ENCODE measurements at places on chromosomes 2 and 18.

DNA sequence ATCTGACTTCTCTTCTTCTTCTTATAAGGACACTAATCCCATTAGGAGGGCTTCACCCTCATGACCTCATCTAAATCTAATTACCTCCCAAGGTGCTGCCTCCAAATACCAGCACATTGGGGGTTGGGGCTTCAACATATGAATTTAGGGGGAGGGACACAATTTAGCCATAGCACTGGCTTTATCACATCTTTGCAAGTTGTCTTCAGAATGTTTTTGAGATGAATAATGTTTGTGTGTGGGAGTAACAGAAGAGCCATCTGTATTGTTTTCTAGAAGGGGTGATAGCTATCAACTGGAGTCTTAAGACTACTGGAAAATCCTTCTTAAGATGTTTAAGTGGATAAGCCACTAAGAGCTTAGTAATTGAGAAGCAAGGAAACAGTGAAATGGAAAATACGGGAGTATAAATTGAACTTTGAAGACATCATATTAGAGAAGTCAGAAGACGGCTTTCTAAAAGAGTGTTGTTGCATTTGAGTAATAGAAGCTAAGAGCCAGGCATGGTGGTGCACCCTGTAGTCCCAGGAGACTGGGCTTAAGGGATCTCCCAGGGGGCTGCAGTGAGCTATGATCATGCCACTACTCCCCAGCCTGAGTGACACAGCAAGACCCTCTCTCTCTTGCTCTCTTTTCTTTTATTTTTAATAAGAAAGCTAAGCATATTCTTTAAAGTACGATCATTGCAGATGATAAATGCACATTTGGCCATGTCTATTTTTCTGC lies 32.6 kb upstream of the B3GNT2 start:
- DNase-seq = no peak

- DNase-seq = peak; percentile 5
Observed at GRCh38 chr2:154697418-154698252, 860 bp upstream of the KCNJ3 start.

- no peak for DNase-seq
Observed at GRCh38 chr2:96495982-96496629, 9.1 kb downstream of the NEURL3 start.

- no peak for DNase-seq
Observed at GRCh38 chr2:50785816-50786215, 246.1 kb downstream of the NRXN1 start.

- peak; percentile 56 for DNase-seq
Observed at GRCh38 chr2:202373490-202373889, 2.6 kb upstream of the BMPR2 start.

- DNase-seq = no peak
Observed at GRCh38 chr18:13619505-13620205, 106.7 kb downstream of the FAM210A start.

DNA sequence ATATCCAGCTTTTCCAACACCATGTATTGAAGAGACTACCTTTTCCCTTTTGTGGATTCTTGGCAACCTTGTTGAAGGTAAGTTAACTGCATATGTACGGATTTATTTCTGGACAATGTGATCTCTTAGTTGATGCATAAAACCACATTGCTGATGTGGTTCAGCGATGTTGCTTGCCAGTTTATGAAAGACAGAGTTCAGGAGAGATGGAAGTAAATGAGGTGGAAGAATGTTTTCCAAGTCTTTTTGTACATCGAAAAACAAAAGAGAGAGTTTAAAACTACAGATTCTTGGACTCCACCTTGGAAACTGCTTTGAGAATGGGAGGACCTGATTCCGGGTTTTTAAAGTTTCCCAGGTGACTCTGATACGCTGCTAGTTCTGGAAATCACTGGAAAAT lies 43.8 kb downstream of the MOB4 start:
- DNase-seq = no peak

DNA sequence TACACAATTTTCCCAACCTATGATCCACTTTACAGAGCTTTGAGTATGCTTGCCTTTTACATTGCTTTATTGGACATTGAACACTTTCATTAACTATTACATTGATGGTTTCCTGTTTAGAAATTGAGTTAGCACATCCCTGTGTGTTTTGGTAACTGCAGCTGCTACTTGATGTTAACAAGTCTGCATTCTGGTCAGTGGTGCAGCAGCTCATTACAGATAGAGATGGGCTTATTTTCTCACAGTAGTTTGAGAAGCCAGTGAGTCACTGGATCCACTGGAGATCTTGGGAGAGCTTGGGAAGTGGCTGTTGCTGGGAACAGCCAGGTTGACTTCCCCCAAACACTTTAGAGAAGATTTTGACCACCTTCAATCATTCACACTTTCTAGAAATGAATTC lies 150.5 kb downstream of the ARHGAP15 start:
- DNase-seq = no peak

GRCh38 chr2:120677221-120677620 lies 58.4 kb upstream of the GLI2 start:
- no peak for DNase-seq

GRCh38 chr2:105933906-105934305 lies 189.2 kb downstream of the NCK2 start:
- no peak for DNase-seq

- DNase-seq = peak; percentile 29
Observed at GRCh38 chr18:21298351-21298750, 56.3 kb downstream of the GREB1L start.

- no peak for DNase-seq
Observed at GRCh38 chr2:189933041-189933440, 129.5 kb downstream of the MSTN start.

GRCh38 chr2:162086904-162087303 lies 12.9 kb upstream of the DPP4 start:
- no peak for DNase-seq

DNA sequence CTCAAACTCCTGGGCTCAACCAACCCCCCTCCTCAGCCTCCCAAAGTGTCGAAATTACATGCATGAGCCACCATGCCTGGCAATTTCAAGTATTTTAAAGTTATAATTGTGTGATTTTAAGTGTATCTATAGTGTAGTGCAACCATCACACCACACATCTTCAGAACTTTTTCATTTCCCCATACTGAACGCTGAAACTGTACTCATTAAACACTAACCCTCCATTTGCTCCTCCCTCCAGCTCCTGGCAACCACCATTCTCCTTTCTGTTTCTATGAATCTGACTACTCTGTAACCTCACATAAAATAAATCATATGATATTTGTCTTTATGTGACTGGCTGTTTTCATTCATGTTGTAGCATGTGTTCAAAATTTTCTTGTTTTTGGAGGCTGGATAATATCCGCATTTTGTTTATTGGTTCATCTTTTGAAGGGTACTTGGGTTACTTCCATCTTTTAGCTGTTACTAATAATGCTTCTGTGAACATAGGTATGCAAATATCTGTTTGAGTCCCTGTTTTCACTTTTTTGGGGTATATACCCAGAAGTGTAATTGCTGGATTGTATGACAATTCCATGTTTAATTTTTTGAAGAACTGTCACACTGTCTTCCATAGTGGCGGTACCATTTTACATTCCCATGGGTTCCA lies 188.2 kb downstream of the PLCL1 start:
- DNase-seq = no peak

DNA sequence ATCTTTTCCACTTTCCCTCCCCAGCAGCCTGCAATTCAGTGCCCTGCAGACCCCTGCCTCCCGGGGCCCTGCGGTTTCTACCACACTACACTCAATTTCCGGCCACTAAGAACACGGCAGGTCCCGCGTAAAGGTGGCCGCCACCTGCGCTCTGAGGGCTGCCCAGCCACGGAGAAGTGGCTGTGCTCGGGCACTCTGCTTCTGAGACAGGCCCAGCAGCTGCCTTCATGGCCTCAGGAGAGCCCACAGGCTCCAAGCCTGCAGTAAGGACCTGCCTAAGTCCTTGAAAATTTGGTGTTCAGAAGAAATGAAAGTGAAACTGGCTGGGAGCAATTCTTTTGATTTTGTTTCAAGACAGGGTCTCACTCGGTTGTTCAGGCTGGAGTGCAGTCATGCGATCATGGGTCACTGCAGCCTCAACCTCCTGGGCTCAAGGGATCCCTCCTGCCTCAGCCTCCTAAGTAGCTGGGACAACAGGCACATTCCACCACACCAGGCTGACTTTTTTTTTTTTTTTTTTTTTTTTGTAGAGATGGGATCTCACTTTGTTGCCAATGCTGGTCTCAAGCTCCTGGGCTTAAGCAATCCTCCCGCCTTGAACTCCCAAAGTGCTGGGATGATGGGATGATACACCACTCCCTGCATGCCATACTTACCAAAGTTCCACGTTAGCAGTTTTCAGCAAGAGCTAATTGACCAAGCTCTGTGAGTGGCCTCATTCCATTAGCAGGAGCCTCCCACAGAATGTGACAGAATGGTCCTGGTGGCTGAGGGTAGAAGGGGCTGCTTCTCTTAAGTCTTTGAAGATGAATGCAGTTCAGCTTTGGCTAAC lies 14.6 kb upstream of the ALPP start:
- DNase-seq = peak; percentile 40

GRCh38 chr2:241863536-241863954 lies 4.9 kb upstream of the PDCD1 start:
- peak; percentile 29 for DNase-seq

- no peak for DNase-seq
Observed at GRCh38 chr18:13616041-13616440, 110.3 kb downstream of the FAM210A start.

GRCh38 chr2:187134306-187134705 lies 285.3 kb upstream of the ZSWIM2 start:
- DNase-seq = no peak

DNA sequence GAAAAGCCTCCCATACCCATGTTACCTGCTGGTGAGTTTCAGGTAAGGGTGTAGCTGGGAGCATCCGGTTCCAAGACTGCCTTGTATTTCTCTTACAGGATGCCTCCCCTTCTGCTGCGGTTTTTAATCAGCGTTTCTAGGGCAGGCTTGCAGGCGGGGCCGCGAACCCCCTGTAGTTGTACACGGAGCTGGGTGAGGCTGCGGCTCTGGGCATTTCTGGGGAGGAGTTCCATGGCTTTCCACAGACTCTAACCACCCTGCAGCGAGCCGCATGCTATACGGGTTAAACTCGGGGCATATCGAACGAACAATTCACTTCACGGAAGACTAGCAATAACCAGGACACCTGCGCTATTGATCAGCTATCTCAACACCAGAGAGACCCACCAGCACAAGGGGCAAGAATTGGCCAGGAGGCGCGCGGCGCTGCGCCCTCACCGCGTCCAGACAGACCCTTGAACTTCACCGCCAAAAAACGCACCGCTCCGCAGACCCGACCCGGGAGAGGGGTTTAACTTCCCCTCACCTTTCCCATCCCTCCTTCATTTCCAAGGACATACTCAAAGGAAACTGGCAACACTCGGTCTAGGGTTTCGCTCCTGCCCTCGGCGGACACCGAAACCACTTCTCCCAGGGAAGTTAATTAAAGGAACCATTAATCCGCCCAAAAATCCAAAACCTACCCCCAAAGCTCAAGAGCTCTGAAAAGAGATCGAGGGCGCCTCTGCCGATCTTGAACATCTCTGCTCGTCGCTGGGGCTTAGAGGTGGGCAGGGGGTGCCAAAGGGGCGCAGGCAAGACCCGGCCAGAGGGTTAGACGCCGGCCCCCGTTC lies 909 bp downstream of the TGFA start:
- no peak for DNase-seq

DNA sequence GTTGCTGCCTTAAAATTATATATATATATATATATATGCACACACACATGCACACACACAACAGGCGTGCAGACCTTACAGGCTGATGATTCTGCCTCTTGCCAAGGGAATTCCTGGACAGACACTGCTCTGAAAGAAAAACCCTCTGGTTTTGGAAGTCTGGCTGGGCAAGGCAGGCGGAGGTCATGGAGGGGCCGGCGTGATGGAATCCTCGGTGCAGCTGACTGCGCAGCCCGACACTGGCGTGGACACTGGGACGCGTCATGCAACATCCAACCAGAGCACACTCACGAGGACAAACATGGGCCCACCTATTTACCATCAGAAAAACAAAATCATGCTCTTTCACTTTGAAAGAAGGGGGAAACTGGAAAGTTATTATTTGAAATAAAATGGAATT lies 235.3 kb downstream of the ZNF516 start:
- DNase-seq = no peak

GRCh38 chr2:113114224-113114945 lies 13.0 kb upstream of the IL1RN start:
- DNase-seq = no peak

DNA sequence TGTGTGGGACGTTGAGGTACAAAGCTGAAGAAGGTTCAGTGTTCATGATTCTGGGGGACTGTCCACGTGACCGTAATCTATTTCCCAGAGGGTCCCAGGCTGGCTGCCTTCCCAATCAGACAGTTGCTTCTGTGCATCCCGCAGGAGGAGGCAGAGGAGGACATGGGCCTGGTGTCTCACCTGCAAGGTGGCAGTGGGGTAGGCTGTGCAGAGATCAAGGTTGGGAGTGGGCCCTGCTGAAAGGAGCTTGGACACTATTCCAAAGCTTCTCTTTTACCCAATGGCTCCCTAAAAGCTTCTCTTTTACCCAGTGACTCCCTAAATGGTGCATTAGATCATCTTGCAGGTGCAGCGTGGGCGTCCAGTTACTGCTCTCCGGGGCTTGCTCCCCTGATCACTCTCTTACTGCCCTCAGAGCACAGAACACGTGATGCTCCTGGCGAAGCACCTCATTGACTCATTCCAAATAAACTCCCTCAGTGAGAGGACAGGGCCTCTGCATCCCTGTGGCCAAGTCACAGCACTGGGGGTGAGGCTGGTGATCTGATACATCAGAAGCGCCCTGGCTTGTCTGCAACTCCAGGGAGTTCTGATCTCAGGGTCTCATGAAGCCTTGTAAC lies 41.5 kb downstream of the RNF144A start:
- no peak for DNase-seq

DNA sequence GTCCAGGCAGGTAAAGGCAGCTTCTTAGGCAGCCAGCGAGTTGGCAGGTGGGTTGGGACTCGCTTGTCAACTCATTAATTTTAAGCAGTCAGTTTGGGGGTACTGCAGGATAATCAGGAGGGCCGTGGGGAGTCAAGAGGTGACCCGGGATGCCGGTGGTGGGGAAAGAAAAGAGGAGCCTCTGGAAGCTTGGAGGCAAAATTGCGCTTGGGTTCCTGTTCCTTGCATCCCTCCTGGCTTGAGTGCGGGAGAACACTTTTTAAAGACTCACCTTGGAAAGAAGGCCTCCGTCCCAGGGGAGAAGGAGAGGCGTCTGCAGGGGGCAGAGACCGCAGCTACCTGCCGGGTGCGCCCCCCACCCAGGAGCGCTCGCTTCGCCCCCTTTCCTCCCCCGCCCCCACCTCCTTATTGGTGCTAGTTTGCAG lies at the start of gene KCNJ3:
KCNJ3 (plus strand) TSS at position 400 of the 425 bp plus-strand sequence. CDS start 81 bp downstream, outside the sequence.
- no peak for DNase-seq

- DNase-seq = no peak
Observed at GRCh38 chr18:39053571-39053970, 1488.0 kb upstream of the CELF4 start.

GRCh38 chr2:148981324-148981723 lies 57.2 kb upstream of the LYPD6B start:
- DNase-seq = no peak

GRCh38 chr18:79961527-79962291 lies 2.7 kb upstream of the HSBP1L1 start:
- DNase-seq = no peak

DNA sequence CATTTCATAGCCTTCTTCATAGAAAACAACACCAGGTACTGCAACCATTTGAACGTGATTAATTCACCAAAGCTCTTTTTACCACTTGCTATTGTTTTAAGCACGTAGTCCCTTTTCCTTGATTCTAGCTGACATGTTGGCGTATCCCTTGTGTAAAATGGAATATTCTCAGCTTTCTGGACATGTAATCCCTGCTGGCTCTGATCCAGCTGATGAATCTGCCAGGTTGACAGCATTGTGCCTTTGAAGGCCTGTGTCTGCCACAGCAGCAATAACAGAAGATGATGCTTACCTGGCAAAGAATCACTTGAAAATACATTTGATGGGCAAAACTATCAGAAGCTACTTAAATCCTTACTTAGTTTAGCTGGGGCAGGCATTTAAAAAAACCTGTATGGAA lies 81.0 kb upstream of the CCDC150 start:
- DNase-seq = no peak

Data from iris pigment epithelial cell (primary cell).